ENCODE measurements at places on chromosomes 13 and 19.
A peak's percentile ranks its signal among the peaks of the same experiment; 100 is the strongest.

- no peak for DNase-seq
Observed at GRCh38 chr13:90968166-90968904, 379.2 kb upstream of the MIR17HG start.

DNA sequence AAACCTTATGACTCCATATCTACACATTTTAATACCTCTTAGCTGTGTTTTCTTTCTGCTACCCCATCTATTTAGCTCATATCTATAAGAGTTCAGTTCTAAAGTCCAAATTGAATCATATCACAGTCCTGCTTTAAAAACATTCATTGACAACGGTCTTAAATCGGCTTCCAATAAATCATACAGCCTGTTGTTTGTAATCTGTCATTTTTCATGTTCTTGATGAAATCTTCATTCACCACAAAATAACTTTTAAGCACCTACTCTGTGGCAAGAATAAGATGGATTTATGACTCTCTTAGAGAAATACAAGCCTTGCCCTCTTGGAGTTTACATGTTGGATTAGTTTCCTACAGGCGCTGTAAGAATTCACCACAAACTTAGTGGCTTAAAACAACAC, 450.9 kb upstream of the GPC6 start:
- no peak for DNase-seq

- DNase-seq, result no peak
Observed at GRCh38 chr13:112752711-112753541, 63.1 kb downstream of the ATP11A start.

DNA sequence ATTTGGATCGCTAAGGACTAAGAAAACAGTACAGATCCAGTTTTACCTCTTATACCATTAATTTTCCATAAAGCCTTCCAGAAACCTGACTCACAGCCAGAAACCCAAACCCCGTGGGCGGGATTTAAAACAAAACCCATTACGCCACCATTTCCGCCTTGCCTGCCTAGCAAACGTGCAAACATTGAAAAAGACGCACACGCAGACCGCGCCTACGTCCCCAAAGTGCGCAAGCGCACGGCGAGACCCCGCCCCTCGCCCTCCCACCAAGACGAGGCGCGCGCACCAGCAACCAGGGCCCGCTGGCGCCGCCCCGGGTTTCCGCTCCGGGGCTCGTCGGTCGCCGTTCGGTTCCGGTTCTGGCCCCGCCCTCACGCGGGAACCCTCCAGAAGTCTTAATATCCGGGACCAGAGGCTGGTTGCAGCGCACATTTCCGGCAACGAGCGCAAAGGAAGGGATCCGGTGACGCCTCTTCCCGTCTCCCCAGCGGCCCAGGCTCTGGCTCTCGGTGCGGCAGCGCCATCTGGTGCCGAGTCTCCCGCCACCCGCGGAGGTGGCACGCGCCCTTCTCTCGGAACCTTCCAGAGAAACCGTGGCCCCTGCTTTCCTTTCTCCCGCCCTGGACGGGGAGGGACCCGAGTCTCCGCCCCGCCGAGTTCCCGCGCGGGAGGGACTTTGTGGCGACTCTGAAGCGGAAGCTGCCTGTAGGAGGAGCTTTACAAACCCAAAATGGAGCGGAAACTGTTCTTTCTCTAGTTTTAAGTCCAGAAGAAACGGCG, 256.9 kb upstream of the STARD13 start:
- peak; percentile 94 for DNase-seq

- no peak for DNase-seq
Observed at GRCh38 chr13:101545521-101545920, 93.0 kb downstream of the ITGBL1 start.

DNA sequence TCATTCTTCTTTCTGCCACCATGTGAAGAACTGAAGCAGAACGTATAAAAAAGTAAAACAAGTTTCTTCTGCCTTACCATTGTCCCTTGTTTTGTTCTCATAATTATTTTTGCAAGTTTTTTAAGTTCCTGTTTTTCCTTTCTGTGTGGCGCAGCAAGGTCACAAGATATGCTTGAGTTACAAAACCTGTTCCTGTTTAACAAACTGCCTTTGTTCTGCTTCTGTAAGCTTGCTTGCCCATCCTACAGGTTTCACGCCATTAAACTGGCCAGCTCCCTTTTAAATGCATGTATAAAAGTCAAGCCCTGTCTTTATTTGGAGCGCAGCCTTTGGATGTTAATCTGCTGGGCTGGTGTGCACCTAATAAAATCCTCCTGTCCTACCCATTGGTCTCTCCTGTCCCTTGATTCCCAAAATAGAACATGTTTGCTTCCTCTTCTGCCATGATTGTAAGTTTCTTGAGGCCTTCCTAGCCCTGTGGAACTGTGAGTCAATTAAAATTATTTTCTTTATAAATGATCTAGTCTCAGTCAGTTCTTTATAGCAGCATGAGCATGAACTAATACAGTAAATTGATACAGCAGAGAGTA, 1115.4 kb downstream of the SLITRK1 start:
- no peak for DNase-seq

DNA sequence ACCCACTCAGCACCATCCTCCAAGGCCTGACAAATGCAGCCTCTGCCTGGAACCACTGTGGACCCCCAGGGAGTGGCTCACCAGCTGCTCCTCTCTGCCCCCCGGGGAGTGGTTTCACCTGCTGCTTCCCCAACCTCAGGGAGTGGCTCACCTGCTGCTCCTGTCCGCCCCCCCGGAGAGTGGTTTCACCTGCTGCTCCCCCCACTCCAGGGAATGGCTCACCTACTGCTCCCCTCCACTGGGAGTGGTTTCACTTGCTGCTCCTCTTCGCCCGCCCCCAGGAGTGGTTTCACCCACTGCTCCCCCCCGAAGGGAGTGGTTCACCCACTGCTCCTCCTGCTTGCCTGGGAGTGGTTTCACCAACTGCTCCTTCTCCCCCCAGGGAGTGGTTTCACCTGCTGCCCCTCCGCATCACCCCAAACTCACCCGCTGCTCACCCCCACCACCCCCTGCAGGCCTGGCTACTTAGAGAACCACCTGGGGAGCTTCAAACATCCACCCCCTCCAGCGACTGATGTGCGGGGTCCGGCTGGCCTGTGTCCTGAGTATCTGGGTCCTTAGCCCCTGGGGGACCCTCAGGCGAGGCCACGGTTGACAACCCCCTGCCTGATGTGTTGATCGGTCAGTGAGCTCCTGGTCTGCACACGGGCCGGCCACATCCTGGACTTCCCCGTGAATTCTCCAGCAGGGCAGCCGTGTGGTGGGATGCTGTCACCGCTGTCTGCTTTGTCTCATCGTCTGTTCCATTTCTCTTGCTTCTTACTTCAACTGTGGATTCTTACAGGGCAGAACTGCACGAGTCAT, 14.6 kb upstream of the TMEM255B start:
- no peak for DNase-seq

- DNase-seq, result no peak
Observed at GRCh38 chr13:36998624-36999041, 507 bp downstream of the ALG5 start.

DNA sequence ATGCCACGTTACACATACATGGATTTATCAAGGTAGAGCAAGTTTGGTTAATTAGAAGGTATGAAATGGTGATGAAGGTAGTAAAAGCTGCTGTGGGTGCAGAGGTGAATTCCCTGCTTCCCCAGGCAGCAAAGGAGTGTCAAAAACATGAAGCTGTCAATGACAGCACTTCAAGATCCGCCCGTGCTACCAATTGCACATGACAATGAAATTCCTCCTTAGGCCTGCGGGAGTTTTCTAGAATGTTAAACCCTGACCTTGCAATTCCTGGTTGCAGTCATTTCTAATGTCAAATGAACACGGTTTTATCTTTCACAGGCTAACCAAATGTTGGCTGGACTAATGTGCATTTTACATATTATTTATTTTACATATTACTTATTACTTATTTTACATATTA, 67.7 kb upstream of the LSM14A start:
- no peak for DNase-seq

DNA sequence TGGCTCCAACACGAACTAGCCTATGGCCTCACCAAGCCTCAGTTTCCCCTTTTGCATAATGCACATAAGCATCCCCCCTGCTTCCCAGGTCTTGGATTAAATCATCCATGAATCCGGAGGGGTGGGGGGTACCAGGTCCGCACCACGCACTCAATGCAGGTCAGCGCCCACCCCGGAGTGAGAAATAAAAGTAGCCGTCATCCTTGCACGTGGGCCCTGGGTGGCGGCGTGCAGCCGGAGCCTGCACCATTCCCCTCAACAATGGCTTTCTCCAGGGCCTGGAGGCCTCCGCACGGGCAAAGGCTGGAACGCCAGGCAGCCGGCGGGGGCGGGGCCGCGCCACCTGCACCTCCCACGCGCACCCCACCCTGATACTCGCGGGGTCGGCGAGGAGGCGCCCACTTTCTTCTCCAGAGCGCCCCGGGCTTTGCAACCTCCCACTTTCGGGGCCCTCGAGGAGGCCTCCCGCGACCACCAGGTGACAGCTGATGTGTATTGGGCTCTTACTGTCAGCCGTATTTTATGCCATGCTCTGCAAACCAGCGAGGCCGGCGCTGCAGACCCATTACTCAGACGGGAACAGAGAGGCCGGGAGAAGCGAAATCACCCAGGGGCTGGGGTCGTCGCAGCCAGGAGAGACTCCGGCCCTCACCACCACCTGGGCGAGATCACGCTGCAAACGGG, 767 bp upstream of the GADD45B start:
- peak; percentile 40 for DNase-seq

GRCh38 chr19:12162882-12163806, at the start of gene ZNF136:
TSS of gene ZNF136 (plus strand) at chr19:12163096. CDS start at chr19:12163204, 108 bp downstream.
- DNase-seq, result peak; percentile 79

DNA sequence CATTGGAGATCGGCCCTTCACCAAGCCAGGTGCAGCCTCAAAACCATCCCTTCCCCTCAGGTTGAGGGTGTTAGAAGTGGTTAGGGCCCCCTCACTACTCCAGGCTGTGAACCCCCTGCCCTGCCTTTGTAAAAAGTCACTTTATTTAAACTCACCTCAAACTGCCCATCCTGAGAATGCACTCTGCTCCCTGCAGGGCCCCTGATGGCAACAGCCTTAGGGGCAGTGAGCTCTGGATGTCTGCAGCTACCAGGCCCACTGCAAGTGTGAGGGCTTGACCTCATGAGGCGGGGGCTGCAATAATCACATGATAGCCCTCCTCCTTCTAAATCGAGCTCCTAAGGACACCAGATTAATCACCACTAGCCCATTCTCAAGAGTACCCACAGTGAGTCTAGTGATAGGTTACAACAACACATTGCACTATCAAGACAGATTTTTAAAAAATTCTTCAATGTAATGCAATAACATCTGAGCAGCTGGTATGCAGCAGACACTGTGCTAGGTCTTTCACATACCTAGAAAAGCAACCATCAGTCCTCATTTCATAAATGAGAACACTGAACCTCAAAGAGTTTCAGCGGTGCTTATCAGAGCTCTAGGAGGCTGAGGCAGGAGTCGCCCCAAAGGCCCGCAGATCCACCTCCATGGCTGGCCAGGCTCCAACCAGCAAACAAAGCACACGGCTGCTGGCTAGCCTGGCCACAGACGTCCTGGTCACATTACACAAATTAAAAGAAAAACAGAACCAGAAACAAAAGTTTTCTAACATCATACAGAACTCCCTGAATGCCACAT, 26.0 kb downstream of the SLC7A1 start:
- no peak for DNase-seq

DNA sequence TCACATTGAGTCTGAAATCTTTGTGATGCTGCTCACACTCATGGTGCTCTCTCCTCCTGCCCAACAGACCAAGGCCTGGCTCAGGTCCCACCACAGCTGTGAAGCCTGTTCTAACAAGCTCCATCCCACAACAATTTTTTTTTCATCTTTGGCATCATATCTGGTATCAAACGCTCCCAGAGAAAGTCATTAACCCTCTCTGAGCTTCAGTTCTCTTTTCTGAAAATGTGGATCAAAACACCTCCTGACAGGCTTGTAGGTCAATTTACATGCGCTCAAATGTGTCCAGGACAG, 224.4 kb downstream of the LACC1 start:
- no peak for DNase-seq

DNA sequence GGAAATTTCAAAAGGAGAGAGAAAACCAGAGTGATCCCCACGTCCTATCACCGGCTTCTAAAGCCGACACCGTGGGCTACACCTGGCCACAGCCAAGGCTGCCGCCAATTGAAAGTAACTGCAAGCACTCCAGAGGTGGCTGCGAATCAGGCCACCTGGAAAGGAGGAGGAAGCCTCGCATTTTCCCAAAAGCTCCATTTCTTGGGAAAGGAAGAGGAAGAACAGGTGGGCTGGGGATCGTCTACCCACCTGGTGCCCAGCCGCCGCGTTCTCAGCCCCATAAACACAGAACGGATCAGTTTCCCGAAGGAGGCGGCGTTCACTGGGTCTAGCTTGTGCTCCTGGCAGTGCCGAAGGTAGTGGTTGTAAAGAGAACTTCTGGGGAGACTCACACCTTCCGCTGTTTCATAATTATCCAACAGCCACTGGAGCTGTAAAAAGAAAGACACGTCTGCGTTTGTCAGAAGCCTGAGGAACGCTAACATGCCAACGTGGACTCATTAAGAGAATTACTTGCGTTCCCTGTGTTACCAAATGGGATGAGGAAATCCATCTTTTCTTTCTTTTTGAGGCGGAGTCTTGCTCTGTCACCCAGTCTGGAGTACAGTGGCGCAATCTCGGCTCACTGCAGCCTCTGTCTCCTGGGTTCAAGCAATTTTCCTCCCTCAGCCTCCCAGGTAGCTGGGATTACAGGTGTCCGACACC, 38.1 kb upstream of the RANBP3 start:
- no peak for DNase-seq

DNA sequence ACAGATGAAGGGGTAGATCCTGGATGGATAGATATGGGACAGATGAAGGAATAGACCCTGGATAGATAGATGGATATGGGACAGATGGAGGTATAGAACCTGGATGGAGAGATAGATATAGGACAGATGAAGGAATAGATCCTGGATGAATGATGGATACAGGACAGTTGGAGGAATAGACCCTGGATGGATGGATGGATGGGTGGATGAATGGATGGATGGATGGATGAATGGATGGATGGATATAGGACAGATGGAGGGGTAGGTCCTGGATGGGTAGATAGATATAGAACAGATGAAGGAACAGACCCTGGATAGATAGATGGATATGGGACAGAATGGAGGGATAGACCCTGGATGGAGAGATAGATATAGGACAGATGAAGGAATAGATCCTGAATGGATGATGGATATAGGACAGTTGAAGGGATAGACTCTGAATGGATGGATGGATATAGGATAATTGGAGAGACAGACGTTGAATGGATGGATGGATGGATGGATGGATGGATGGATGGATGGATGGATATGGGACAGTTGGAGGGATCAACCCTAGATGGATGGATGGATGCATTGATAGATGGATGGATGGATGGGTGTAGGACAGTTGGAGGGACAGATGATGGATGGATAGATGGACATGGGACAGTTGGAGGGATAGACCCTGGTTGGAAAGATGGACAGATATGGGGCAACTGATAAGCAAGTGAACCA, 23.3 kb upstream of the EMP3 start:
- no peak for DNase-seq

- no peak for DNase-seq
Observed at GRCh38 chr13:113976711-113977684, 3.1 kb upstream of the C13orf46 start.

GRCh38 chr13:20425819-20426219, 99.8 kb downstream of the CRYL1 start:
- DNase-seq, result no peak

GRCh38 chr13:86185636-86186035, 386.4 kb upstream of the SLITRK6 start:
- DNase-seq, result no peak

Measured in activated T-helper 1 cell treated with anti-CD3 and anti-CD28 coated beads, Interleukin-2, amount 50 U/mL, for 16 hours (primary cell).